ENCODE measurements at places on chromosomes 3 and 15. TPM values are rescaled to one million over a fixed set of nuclear protein-coding genes. Genes with fewer than 3 reads are reported as not detected.

Gene WDR53
- total RNA-seq: 9.5 TPM

Gene CSPG5
- 2.3 TPM for total RNA-seq

Gene PAK2
- total RNA-seq: 80.7 TPM

Gene ROBO2
- 11.8 TPM for total RNA-seq

Gene AADAC
- 5.6 TPM for total RNA-seq

Gene SST
- not detected for total RNA-seq

Gene KCNH8
- 0.12 TPM for total RNA-seq

Gene RPL39L
- total RNA-seq: 4.8 TPM
